ENCODE measurements at places on chromosomes 6 and 20. TPM values are rescaled to one million over a fixed set of nuclear protein-coding genes. Genes with fewer than 3 reads are reported as not detected.

DNA sequence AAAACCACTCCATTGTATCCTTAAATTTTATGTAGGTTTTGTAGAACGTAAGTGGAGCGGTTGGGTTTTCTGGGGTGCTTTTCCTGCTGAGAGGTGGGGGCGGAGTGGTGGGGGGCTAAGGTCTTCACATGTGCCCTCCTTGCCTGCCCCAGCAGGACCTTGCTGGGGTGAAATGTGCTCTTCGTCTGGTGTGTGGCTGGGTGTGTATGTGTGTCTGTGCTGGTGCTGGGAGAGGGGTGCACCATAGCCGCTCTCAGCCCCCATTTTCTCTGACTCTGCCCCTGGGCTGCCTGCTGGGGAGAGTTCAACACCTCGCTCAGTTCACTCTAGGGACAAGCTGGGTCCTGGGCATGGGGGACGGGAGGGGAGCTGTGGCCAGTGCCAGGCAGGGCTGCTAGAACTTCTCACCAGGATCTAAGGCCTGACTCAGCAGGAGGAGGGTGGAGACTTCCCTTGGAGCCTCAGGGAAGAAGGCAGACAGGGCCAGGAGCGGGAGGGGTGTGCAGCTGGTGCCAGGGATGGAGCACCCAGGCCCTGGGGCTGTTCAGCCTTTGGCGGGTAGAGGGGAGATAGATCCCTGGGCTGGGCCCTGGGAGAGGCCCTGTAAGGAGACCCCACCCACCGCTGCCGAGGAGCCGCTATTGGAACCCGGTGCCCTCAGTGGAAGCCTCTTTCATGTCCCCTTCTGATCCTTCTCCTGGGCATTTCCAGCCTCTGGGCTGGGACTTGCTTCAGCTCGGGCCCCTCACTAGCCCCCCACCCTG is 4.8 kb downstream of the SOX18 start:
- DNase-seq, result peak; percentile 63

DNA sequence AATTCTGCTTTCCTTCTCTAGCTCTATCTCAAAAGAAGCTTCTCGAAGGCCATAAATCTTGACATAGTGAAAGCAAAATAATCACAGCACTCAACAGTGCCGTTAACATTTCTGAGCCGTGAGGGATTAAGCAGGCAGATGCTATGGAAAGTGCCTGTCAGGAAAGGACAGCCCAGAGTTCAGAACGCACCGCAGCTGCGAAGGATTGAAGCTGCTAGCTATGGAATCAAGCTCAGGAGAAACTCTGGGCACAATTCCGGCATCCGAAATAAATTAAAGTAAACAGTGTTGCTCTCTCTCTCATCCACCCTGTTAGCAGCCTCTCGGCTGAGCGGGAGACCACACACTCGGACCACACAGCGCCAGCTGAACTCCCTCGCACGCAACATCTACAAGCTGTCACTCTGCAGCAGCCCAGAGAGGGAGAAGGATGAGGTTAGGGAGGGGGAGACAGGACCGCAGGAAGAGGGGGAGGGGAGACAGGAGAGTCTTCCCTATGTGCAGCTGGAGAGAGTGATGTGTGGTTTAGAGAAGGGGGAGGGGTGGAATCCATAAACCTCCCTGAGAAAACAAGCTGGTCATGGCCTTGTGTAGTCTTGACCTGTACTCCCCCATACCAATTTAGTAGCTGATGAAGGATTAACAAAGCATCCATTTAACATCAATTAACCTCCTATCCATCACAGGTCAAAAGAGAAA is 9.0 kb downstream of the EXOC2 start:
- no peak for DNase-seq

The SLC17A9 gene
- polyA plus RNA-seq, result not detected

The DNAH8 gene
- not detected for polyA plus RNA-seq

Measured in A549 (cell line).